Colonic mucosa (tissue), 4 donors: ENCODE measurements at places on chromosomes 1 and 21. TPM values are rescaled to one million over a fixed set of nuclear protein-coding genes. Genes with fewer than 3 reads are reported as not detected.

GRCh38 chr21:35467566-35467965, 418.5 kb upstream of the RUNX1 start:
- no peaks in the 10 kb centered on the region for H3K27me3 ChIP-seq
- no peaks in the 10 kb centered on the region for H3K36me3 ChIP-seq
- no peak for DNase-seq
- no peaks in the 10 kb centered on the region for H3K4me1 ChIP-seq
- no peak overlapping the region for H3K4me3 ChIP-seq

SRGAP2 gene
- total RNA-seq: 12.0 TPM

- no peaks in the 10 kb centered on the region for H3K36me3 ChIP-seq
- no peaks in the 10 kb centered on the region for H3K27me3 ChIP-seq
- no peak overlapping the region for H3K4me3 ChIP-seq
- H3K4me1 ChIP-seq: no peaks in the 10 kb centered on the region
- DNase-seq: no peak
Observed at GRCh38 chr1:207077012-207077411, 11.6 kb upstream of the C4BPB start.

DNA sequence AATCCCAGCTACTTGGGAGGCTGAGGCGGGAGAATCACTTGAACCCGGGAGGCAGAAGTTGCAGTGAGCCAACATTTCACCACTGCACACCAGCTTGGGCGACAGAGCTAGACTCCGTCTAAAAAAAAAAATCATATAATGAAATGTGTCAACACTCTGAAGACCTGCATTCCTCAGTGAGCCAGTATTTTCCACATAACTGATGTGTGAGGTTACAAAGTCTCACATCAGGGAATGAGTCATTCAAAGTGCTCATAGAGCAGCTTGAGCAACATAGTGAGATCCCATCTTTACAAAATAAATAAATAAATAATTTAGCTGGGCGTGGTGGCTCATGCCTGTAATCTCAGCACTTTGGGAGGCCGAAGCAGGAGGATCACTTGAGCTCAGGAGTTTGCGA, 65.5 kb downstream of the CASZ1 start:
- H3K27ac ChIP-seq: no peak overlapping the region
- no peaks in the 10 kb centered on the region for H3K36me3 ChIP-seq
- no peak for DNase-seq

DNA sequence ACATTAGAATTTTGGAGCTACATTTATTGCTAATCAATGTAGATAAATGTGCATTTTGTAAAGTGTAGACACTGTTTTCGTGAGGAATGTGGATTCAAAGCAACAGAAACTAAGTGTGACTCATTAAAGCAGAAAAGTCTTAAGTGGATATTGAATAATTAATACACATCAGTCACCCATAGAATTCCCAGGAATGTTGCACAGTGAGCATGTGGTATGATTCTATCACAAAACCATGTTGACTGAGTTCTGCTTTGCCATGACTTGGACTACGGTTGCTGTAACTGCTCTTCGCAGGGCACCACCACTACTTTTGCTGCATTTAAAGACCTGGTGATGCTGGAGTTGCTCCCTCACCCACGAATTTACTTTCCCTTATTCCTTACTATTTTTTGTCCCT, 471.8 kb downstream of the KCNT2 start:
- no peaks in the 10 kb centered on the region for H3K4me1 ChIP-seq
- H3K27ac ChIP-seq: no peak overlapping the region
- no peaks in the 10 kb centered on the region for H3K36me3 ChIP-seq
- H3K27me3 ChIP-seq: no peaks in the 10 kb centered on the region
- DNase-seq: no peak

DNA sequence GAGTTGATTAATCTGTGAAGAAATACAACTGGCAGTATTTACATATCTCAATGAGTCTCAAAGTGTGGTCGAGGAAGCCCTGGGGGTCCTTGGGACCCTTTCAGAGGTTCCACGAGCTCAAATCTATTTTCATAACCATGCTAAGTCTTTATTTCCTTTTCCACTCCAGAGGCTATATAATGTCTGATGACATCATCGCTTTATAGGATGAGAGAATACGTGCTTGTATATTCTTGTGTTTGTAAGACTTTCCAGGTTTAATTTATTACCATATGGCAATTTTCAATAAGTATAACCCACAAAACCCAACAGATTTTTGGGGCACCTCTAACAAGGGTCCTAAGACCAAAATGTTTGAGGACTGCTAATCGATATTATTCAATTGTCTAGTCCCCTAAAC, 1.4 kb upstream of the SLC19A2 start:
- DNase-seq: no peak
- H3K4me3 ChIP-seq: no peak overlapping the region

PLCH2 gene
- 3.8 TPM for total RNA-seq

GRCh38 chr1:222790520-222790919, 24.3 kb upstream of the DISP1 start:
- H3K4me1 ChIP-seq: no peaks in the 10 kb centered on the region
- H3K27me3 ChIP-seq: no peaks in the 10 kb centered on the region
- no peak overlapping the region for H3K27ac ChIP-seq
- H3K36me3 ChIP-seq: no peaks in the 10 kb centered on the region
- H3K4me3 ChIP-seq: no peak overlapping the region

GRCh38 chr1:186750257-186750656, 70.0 kb upstream of the PTGS2 start:
- no peak overlapping the region for H3K4me3 ChIP-seq
- no peaks in the 10 kb centered on the region for H3K36me3 ChIP-seq
- no peaks in the 10 kb centered on the region for H3K4me1 ChIP-seq
- H3K27ac ChIP-seq: no peak overlapping the region
- no peaks in the 10 kb centered on the region for H3K27me3 ChIP-seq

TNN gene
- total RNA-seq: 0.13 TPM

PYHIN1 gene
- total RNA-seq: 0.86 TPM

DNA sequence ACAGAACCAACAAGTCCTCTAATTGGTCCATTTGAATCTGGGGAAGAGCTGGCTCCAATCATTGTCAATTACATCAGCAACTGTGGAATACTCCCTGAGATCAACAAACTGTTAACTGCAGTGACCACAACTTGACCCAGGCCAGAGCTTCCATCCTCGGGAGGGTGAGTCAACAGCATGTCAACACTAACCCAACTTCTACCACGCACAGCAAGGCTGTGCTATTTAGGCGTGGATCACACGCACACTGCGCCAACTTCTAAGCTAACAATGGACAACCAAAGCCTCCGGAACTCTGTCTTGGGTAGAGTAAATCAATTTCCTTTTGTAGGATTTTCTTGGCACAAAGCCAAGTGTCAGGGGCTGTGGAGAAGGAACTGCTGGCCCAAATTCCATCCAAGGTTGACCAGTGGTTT, 30.4 kb downstream of the APP start:
- no peaks in the 10 kb centered on the region for H3K27me3 ChIP-seq
- peaks cover 3% of the 10 kb centered on the region for H3K4me1 ChIP-seq
- no peak overlapping the region for H3K4me3 ChIP-seq
- H3K27ac ChIP-seq: no peak overlapping the region
- H3K36me3 ChIP-seq: no peaks in the 10 kb centered on the region

LY9 gene
- total RNA-seq: 2.7 TPM

- H3K4me3 ChIP-seq: no peak overlapping the region
- no peaks in the 10 kb centered on the region for H3K27me3 ChIP-seq
- no peaks in the 10 kb centered on the region for H3K36me3 ChIP-seq
Observed at GRCh38 chr1:5150191-5150590, 495.8 kb downstream of the AJAP1 start.

MATN1 gene
- not detected for total RNA-seq
